ENCODE measurements at places on chromosomes 5 and 9.
A peak's percentile ranks its signal among the peaks of the same experiment; 100 is the strongest.

DNA sequence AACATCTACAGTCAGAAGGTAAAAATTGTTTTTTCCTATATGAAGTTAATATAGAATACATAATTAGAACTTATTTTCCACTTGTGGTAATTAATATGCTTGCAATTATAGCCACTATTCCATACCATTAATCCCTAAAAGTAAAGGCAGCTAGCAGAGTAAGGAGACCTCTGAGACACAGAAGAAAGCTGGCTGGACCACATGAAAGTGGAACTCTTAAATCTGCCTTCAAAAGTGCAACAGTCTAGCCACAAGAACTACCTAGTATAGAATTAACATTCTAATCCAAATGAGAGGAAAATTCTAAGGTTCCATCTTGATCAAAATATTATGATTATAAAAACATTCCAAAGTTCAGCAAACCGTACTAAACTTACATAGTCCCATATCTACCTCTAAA is 37.6 kb downstream of the ARL15 start:
- DNase-seq, result no peak

GRCh38 chr9:126111556-126111955 is 215.1 kb upstream of the MVB12B start:
- no peak for DNase-seq

DNA sequence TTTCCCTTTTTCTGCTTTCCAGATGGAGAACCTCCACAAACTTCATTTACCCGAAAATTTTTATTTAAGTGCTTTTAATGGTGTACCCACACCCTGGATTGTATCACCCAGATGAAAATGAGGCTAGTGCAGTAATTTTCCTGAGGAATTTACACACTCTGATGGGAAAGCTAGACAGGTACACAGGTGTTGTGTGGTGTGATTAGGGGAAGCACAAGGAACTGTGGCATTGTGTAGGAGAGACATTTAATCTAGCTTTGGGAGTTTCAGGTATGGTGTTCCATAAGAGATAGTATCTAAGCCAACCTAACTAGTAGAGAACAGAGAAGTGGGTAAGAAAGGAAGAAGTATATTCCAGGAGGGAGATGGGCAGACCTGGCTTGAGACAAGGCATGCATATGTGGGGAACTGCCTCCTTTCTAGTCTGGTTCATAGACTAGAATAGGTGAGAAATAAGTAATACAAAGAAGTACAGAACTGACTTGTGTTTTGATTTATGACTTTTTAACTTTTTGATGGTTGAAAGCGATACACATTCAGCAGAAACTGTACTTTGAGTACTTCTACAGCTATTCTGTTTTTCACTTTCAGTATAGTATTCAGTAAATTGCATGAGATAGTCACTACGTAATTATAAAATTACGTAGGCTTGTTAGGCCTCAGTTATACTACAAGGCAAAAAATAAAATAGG is 22.9 kb upstream of the ROPN1L start:
- DNase-seq, result no peak

- DNase-seq, result no peak
Observed at GRCh38 chr9:134781591-134782302, 98.9 kb upstream of the FCN2 start.

DNA sequence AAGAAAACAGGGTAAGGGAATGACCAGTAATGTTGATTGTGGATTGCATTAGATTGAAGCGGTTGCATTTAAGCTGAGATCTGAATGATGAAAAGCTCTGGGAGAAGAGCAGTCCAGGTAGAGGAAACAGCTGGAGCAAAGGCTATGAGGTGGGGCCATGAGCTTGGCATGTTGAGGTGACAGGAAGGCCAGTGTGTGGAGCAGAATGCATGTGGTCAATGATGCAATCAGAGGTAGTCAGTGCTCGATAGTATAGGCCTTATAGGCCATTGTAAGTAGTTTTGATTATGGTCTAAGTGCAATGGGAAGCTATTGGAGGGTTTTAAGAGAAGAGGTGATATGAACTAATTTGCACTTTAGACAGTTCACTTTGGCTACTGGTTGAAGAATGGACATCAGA is 270.4 kb downstream of the ARHGAP26 start:
- no peak for DNase-seq

DNA sequence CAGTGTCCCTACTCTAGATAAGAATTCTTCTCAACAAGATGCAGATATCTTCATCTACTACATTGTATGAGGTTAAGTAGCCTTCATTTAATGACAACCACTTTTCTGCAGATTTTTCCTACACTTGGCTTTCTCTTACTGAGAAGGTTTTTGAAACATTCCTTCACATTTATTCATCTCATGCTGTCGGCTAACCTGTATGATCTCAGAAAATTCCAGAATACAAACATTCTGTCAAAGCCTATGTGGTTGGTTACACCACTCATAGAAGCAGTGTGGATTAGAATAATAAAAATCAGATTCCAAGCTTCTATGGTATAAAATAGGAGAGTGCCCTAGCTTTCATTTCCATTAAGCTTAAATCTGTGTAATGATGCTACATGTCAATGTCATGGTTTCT is 39.4 kb upstream of the ERCC6L2 start:
- DNase-seq, result no peak

GRCh38 chr5:95900383-95900958 is 61.2 kb downstream of the ELL2 start:
- no peak for DNase-seq

DNA sequence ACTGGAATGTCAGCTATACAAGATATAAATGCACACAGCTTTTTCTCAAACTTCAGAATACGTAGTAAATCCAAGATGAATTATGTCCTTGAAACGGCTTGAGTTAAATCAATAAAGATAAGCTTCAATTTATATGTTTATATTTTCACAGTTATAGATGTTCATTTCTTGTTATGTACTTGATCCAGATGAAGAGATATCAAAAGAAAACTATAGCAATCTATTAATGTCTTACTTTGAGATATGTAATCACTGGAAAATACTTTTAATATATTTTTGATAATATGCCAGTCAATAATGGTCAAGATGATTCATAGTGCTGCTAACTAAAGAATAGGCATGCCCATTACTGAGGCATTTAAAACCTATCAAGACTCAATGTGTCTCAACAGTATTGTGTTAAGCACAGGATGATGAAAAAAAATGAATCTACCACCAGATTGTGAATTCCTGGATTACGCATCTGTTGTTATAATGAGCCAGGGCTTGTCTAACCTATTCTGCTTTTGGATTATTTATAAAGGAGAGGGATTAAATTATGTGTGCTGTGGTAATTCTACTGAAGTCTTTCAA is 372.6 kb upstream of the PRR16 start:
- no peak for DNase-seq

DNA sequence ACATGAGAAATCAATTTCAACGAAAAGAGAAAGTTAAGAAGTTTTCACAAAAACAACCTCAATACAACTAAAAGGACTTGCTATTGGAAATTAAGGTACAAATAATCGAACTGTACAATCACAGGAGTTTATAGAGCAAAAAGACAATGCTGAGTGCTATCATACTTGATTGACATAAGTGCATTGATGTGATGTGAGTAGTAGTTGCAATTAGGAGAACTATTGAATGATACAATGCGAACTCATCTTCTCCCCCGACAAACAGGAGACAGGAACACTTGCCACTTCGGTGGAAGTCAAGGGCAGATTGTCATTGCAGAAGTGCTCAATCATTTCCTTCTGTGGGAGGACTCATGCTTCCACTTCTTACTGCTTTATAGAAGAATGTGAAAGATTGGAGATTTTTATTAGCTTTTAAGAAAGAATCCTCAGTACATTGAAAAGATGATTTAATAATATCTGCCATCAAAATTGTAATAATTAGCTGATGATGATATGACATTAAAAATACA is 276.6 kb upstream of the MPDZ start:
- DNase-seq, result no peak

DNA sequence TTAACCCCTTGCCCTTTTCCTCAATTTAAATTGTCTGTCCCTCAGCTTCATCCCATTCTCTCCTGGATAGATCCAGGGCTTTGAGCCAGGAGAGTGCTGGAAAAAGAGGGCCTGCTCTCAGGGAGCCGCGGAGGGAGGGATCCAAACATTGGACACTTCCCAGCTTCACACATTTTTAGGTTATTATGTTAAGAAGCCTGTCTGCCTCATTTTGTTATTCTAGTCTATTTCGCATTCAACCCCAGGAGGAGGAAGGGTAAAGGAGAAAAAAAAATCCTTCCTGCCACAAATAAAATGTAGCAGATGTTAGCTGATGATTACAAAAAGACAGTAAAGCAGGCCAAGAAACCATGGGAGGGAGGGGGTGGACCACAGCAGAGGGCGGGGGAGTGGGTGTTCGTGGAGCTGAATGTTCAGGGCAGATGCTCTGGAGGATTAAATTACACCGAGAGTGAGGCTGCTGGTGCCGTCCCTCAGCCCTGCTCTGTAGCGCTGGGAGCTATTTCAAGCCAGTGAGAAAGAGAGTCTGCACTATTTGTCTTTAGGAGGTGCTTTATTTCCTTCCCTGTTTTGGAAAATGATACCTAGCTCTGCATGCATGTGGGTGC is 60.6 kb upstream of the ZFR start:
- no peak for DNase-seq

GRCh38 chr5:171657473-171657872 is 128.1 kb upstream of the SMIM23 start:
- no peak for DNase-seq

DNA sequence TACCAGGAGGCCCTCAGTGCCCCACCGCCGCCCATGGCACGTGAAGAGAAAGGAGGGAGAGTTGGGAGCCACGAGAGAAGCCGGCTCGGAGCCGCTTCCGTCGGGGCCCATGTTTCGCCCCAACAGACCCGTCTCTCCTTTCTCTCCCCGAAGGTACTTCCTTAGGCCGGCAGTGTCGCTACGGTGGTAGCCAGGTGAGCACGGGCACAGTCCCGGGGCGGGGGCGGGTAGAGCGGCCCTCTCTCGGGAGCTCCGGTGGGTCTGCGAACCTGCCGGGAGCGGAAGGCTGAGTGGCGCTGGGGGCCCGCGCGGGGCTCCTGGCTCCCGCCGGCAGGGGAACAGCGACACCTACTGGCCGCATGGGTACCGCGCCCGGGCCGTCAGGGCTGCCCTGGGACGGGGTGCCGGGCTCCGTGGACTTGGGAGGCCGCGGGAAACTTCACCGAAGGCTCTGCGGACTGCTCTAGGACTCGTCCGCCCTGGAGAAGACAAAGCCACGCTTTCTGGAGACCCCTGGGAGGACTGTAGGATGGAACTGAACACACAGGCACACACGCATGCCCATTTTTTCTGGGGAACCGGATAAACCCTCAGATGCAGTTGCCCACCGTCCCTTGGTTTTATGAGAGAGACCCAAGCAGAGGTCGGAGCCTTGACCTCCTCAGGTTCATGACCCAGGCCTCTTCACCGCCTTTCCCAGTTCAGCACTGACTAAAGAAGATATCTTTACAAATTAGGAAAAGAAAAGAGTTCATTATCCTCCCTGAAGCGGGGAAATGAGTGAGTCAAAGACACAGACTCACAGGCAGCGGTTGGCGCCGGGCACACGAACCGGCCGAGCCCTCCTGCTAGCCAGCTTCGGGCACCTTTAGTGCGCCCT is 202.5 kb downstream of the MEF2C start:
- peak; percentile 58 for DNase-seq

DNA sequence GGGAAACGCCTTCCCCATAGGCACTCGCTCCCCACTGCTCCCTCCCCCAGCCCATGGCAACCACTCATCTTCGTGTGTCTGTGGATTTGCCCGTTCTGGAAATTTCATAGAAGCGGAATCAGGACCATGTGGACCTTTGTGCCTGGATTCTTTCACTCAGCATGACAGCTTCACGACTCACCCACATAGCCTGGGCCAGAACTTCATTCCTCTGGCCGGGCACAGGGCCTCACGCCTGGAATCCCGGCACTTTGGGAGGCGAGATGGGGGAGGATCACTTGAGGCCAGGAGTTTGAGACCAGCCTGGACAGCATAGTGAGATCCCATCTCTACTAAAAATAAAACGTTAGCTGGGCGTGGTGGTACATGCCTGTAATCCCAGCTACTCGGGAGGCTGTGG is 12.1 kb upstream of the DIPK1B start:
- no peak for DNase-seq

DNA sequence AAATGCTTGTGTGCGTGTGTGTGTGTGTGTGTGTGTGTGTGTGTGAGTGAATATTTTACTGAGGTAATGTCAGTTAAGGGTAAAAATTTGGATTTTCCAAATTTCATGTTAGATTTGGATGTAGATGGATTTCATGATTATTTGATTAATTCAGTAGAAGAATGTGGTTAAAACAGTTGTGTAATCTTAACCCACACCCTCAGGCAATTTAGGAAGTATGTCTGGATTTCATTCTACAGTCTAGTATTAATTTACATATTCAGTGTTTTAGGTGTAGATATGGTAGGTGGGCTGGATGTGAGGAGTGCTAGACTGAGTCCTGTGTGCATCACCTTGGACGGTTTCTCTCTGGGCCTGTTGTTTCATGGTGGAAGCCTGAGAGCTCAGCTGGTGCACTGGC is 99.1 kb upstream of the CKMT2 start:
- DNase-seq, result no peak

DNA sequence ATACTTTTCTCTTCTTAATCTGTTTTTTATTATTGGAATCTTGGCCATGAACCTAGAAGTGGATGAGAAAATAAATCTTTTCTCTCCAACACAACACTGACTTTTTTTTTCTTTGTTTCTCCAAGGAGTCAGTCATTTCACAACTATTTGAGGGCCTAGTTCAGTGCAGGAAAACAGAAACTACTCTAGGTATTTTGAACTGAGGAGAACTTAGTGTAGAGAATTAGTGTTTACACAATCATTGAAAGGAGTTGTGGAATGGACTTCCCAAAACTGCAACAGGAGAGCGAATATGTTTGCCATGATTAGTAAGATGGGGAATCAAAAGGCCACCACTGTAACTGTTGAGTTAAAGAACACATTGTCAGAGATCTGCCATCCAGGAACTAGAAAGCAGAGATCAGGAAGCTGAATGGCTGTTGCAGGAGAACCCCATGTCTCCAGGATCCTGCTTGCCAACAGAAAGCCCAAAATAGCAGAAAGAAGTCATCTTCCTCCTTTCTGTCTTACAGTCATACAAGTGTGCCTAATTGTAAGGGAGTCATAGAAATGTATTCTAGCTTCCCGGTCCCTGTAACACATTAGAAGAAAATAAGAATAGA is 20.3 kb upstream of the PCDH1 start:
- DNase-seq, result no peak

DNA sequence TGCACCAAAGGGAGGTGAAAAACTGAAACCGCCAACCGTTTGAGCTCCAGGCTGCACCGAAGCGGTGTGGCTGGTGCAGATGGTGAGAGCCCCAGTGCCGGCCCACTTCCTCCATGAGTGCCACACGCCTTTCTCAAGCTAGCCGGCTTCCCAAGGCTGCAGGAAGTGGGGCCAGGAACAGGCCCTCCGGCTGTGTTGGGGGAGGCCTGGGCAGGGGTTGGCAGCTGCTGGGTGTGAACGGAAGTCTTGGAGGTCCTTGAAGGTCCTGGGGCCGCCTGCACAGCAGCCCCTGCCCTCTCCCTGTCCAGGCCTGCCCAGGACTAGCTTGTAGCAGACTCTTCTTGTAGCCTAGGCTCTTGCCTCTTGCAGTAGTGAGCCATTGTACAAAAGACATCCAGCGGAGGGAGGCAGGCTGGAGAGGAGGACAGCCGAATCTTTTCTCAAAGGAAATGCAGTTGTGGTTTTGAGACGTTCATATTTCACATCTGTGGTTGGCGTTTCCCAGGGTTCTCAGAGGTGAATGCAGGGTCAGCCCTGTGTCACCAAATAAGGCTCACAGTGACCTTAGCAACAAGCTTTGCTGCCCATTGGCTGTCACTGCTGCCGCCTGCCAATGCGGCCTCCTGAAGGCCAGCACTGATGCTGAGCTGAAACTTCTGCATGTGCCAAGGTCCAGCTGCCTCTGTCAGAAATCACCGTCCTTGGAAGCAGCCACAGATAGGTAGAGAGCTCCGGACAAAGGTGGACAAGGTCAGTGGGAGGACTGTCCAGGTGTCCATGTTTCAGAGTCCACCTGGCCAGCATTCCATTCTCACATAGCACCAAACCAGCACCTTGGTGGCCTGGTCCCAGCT is 23.9 kb downstream of the IRF1 start:
- DNase-seq, result peak; percentile 66
